ENCODE measurements at places on chromosomes 11 and 22. TPM values are rescaled to one million over a fixed set of nuclear protein-coding genes. Genes with fewer than 3 reads are reported as not detected.

The MICAL2 gene
- 91.0 TPM for total RNA-seq

The PACSIN3 gene
- 183 TPM for total RNA-seq

The DKK3 gene
- 851 TPM for total RNA-seq

The GPR152 gene
- not detected for total RNA-seq

The VSIG10L2 gene
- total RNA-seq = not detected

The SLC1A2 gene
- 15.6 TPM for total RNA-seq

The SLC6A5 gene
- total RNA-seq = not detected

The ANKK1 gene
- total RNA-seq = 0.09 TPM

The FIBIN gene
- total RNA-seq = 5.5 TPM

The RPS25 gene
- total RNA-seq = 921 TPM

The TRPC6 gene
- 0.31 TPM for total RNA-seq

- no peaks in the 10 kb centered on the region for H3K36me3 ChIP-seq
- no peak overlapping the region for H3K27ac ChIP-seq
- DNase-seq = no peak
- H3K4me1 ChIP-seq = peaks cover 18% of the 10 kb centered on the region
- no peaks in the 10 kb centered on the region for H3K27me3 ChIP-seq
Measured at GRCh38 chr11:48108231-48109045, 108.2 kb upstream of the OR4B1 start.

DNA sequence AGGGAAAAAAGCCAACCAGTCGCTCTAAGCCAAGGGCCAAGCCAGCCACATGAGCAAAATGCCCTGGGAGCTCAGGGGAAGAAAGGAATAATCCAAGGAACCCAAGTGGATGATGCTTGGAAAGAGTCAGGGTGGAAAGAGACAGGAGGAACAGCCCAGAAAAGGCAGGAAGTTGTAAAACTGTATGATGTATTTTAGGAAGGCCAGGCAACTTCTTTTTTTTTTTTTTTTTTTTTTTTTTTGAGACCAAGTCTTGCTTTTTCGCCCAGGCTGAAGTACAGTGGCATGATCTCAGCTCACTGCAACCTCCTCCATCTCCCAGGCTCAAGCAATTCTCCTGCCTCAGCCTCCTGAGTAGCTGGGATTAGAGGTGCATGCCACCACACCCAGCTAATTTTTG lies 1.6 kb downstream of the LGALS12 start:
- DNase-seq = no peak
- no peak overlapping the region for H3K4me3 ChIP-seq
- no peaks in the 10 kb centered on the region for H3K27me3 ChIP-seq
- peaks cover 9% of the 10 kb centered on the region for H3K4me1 ChIP-seq

GRCh38 chr11:108663154-108663877 lies 1.6 kb upstream of the DDX10 start:
- no peaks in the 10 kb centered on the region for H3K36me3 ChIP-seq
- H3K27ac ChIP-seq = no peak overlapping the region
- no peak overlapping the region for H3K4me3 ChIP-seq
- peaks cover 25% of the 10 kb centered on the region for H3K4me1 ChIP-seq
- DNase-seq = no peak

DNA sequence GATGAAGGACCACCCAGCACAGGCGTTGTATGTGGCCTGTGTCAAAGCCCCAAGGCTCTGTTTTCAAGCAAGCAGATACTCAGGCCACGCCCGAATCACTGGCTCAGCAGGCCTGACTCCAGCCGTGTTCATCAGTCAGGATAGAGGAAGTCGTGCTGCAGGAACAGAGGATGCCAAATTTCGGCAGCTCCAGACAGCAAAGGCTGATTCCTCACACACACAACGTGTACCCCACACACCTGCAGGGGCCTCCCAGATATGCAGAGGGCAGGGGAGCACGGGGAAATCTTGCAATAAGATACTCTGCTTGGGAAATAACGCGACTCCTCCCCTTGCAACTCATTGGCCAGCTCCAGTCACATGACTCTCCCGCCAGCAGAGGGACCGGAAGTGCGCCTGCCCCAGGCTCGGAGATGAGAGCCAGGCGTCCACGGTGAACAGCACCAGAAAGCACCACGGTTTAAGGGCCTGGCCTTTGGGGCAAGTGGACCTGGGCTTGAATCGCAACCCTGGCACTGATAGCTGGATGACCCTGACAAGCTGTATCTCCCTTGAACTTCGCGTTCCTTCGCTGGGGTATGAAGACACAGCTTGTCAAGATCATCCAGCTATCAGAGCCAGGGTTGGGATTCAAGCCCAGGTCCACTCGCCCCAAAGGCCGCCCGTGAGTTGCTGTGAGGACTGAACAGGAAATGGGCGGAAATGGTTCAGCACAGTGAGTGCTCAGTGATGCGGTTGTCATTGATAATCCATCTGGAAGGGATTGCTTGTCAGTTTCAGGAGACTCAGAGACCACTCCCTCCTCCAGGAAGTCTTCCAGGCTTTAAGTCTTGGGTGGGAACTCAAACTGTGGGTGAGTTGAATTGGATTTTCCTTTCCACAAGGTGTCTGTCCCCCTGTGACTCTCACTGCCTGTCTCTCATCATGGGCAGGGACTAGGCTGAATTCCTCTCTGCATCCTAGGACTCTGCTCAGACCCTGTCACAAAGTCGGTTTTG lies 88.5 kb downstream of the MYEOV start:
- DNase-seq = peak; percentile 75
- H3K27me3 ChIP-seq = no peaks in the 10 kb centered on the region
- H3K4me1 ChIP-seq = peaks cover 4% of the 10 kb centered on the region
- peak overlapping the region; percentile 37 for H3K27ac ChIP-seq

DNA sequence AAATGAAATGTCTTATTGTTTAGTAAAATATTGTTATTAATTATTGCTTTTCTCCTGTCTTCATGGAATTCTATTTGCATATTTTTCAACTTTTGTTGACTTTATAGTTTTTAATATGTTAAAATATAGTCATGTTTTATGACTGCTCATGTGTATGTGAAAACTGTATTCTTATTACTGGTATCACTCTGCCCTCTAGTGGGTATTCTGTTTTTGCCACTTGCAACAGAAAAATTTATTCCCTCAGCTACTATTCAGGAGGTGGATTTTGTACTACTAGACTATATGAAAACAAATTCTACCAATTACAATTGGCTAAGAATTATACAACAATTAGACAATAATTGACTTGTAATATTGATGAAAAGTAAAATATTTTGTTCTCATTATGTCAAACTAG lies 45.0 kb downstream of the OR4C6 start:
- H3K4me1 ChIP-seq = no peaks in the 10 kb centered on the region
- no peaks in the 10 kb centered on the region for H3K27me3 ChIP-seq
- H3K27ac ChIP-seq = no peak overlapping the region
- H3K4me3 ChIP-seq = no peak overlapping the region
- no peaks in the 10 kb centered on the region for H3K36me3 ChIP-seq

GRCh38 chr11:65961267-65962140 lies at the start of gene SART1:
SART1 (plus strand) TSS chr11:65961734; CDS start chr11:65961781, 47 bp downstream.
- H3K4me1 ChIP-seq = peaks cover 28% of the 10 kb centered on the region
- peak within 1 kb of the TSS; percentile 77 for H3K4me3 ChIP-seq
- peaks cover 4% of the 10 kb centered on the region for H3K36me3 ChIP-seq
- no peaks in the 10 kb centered on the region for H3K27me3 ChIP-seq
- H3K27ac ChIP-seq = peak within 1 kb of the TSS; percentile 57

DNA sequence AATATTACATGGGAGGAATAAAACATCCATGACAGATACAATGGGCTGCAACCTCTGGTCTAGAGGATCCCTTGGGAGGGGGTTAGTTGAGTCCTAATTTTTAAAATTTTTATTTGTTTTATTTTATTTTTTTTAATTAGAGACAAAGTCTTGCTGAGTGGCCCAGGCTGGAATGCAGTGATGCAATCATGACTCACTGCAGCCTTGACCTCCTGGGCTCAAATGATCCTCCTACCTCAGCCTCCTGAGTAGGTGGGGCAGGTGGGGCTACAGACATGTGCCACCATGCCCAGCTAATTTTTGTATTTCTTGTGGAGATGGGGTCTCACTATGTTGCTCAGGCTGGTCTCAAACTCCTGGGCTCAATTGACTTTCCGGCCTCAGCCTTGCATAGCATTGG lies 43.1 kb downstream of the FDX1 start:
- H3K4me1 ChIP-seq = no peaks in the 10 kb centered on the region
- H3K36me3 ChIP-seq = no peaks in the 10 kb centered on the region
- DNase-seq = no peak
- no peak overlapping the region for H3K27ac ChIP-seq
- H3K27me3 ChIP-seq = no peaks in the 10 kb centered on the region

GRCh38 chr11:35066030-35066429 lies 72.9 kb upstream of the CD44 start:
- no peak overlapping the region for H3K27ac ChIP-seq
- H3K4me3 ChIP-seq = no peak overlapping the region
- DNase-seq = no peak
- H3K4me1 ChIP-seq = no peaks in the 10 kb centered on the region
- no peaks in the 10 kb centered on the region for H3K27me3 ChIP-seq
- no peaks in the 10 kb centered on the region for H3K36me3 ChIP-seq

- H3K36me3 ChIP-seq = no peaks in the 10 kb centered on the region
- DNase-seq = no peak
- no peak overlapping the region for H3K27ac ChIP-seq
- no peak overlapping the region for H3K4me3 ChIP-seq
- no peaks in the 10 kb centered on the region for H3K4me1 ChIP-seq
- H3K27me3 ChIP-seq = no peaks in the 10 kb centered on the region
Measured at GRCh38 chr11:8371516-8371884, 107.8 kb upstream of the LMO1 start.

GRCh38 chr22:44891791-44892190 lies 118.0 kb downstream of the PHF21B start:
- no peaks in the 10 kb centered on the region for H3K27me3 ChIP-seq
- H3K36me3 ChIP-seq = no peaks in the 10 kb centered on the region
- H3K4me3 ChIP-seq = no peak overlapping the region
- H3K27ac ChIP-seq = no peak overlapping the region
- DNase-seq = no peak

DNA sequence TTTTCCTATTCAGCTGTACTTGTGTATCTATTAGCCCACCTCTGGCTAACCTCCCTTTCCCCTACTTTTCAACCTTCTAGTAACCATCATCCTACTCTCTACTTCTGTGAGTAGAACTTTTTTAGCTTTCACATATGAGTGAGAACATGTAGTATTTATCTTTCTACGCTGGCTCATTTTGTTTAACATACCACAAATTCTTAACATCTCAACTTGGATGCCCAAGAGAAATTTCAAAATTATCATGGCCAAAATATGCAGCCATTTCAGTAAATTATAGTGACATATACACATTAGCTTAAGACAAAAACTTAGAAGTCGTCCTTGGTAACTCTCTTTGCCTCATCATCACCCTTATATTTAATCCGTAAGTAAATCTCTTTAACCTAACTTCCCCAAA lies 34.7 kb downstream of the LUZP2 start:
- H3K4me3 ChIP-seq = no peak overlapping the region
- H3K27me3 ChIP-seq = no peaks in the 10 kb centered on the region
- no peak for DNase-seq
- no peaks in the 10 kb centered on the region for H3K36me3 ChIP-seq

Measured in heart left ventricle (tissue), 16 donors.